CD4-positive, alpha-beta T cell treated with Interleukin-6 at 100 ng/mL for 8 hours (primary cell): ENCODE measurements at places on chromosomes 12 and 14.

- DNase-seq, result no peak
These were observed 64.5 kb downstream of the DUSP16 start for GRCh38 chr12:12498210-12498609.

- DNase-seq, result no peak
These were observed 90.2 kb upstream of the SYT10 start for GRCh38 chr12:33529810-33530209.

DNA sequence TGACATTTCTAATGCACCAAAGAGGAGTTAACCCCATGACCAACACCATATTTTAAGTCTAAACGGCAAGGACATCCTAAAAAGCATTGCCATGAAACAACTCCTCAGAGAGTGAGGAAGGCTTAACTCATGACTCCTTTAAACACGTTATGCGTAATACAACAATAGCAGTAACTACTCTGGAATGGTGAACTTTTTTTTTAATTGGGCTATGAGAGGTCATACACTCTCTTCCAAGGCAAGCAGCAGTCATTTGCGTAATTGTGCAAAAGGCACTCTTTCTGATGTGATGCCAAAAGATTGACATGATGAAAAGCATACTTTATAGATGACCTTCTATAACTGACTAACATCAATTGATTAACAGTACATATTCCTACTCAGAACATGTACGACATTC, 39.4 kb downstream of the RHOJ start:
- no peak for DNase-seq

DNA sequence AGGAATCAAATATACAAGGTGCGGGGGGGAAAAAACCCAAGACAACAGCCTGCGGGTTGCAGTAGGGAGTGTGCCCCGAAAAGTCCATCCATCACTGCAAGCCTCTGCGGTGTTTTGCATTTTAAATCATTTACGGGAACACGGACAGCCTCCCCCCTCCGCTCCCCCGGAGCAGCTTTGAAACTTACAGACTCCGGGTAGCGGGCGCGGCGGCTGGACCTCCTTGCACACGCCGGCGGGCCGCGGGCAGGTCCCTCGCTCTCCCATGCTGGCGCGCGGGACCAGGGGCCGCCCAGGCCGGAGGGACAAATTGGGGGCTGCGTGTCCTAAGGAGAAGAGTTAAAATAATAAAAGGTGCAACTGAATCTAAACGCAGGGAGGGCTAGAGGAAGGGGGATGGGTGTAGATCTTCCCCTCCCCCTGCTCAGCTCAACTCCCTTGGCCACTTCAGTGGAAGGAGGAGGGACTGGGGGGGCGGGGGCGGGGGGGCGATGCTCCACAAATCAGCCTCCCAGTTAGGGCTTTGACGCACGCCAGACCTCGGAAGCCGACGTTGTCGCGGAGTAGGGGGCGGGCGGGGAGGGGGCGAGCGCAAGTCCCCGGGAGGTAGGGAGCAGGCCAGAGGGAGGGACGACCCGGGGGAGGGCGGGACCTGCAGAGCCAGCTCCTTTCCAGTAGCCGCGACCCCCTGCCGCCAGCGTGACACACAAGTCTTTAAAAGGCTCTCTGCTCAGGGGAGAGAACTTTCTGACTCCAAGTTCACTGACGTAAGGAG, at the start of gene KCNJ8:
Gene KCNJ8 (minus strand): TSS at position 349 of the 775 bp plus-strand sequence. CDS start 1,090 bp downstream, outside the sequence.
- no peak for DNase-seq

DNA sequence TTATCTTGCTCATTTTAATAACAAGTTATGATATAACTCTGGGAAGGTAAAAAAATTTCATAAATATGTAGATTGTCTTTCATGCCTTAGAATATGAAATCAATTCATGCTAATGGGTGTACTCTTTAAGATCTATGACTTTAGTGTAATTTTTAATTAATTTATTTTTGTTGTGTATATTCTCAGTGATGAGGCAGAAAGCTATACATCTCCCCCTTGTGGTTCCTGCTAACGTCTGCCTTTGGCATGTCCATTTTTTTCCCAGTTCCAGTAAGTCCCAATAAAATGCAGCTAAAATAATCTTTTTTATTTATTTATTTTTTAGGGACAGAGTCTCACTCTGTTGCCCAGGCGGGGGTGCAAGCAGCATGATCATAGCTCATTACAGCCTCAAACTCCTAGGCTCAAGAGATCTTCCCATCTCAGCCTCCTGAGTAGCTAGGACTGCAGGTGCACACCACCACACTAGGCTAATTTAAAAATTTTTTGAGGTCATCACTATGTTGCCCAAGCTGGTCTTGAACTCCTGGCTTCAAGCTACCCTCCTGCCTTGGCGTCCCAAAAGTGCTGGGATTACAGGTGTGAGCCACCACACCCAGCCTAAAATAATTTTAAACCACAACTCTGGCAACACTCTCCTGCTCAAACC, 3.3 kb upstream of the CHURC1 start:
- no peak for DNase-seq

- no peak for DNase-seq
These were observed 18.3 kb downstream of the NCKAP5L start for GRCh38 chr12:49809906-49810389.

DNA sequence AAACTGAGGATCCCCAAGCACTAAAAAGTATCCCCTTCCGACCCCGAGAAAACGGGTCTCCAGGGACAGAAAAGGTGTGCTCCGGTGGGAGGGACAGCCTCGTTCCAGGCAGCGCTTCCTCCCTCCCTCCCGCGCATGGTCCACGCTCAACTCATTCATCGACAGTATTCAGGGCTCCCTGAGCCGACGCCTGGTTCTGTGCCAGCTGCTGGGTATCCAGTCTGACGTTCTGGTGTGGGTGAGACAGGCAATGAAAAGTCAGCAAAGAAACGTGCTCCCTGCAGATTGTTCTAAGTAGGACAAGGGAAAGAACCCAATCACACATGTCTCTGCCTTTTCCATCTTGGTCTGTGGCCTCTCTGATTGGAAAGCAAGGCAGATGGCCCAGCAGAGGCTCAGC, 19.6 kb upstream of the SMOC1 start:
- no peak for DNase-seq

- no peak for DNase-seq
These were observed 1149.5 kb downstream of the VRK1 start for GRCh38 chr14:97946641-97947040.

GRCh38 chr14:40164083-40164482, 731.9 kb upstream of the FBXO33 start:
- DNase-seq, result no peak
